Airway epithelial cell (primary cell): ENCODE measurements at places on chromosomes 16 and 17. TPM values are rescaled to one million over a fixed set of nuclear protein-coding genes. Genes with fewer than 3 reads are reported as not detected.

KCNJ16 gene
- not detected in 2 replicates for total RNA-seq

KRTAP9-4 gene
- total RNA-seq = not detected in 2 replicates

CLDN6 gene
- 0.63 and 0.70 TPM in 2 replicates for total RNA-seq

WFIKKN1 gene
- total RNA-seq = 0.14 and 0.21 TPM in 2 replicates

KCNH4 gene
- total RNA-seq = not detected in 2 replicates

MTSS2 gene
- total RNA-seq = 118 and 122 TPM in 2 replicates

TNS4 gene
- total RNA-seq = 179 and 332 TPM in 2 replicates

CCDC144A gene
- 0.14 and 0.19 TPM in 2 replicates for total RNA-seq

NPB gene
- 3.0 TPM in 1 of 2 replicates, not detected in the other for total RNA-seq

TLCD3B gene
- total RNA-seq = 0.14 TPM in 1 of 2 replicates, not detected in the other

SLFN14 gene
- total RNA-seq = not detected in 2 replicates

MGRN1 gene
- total RNA-seq = 17.9 and 23.7 TPM in 2 replicates

TP53TG3F gene
- not detected in 2 replicates for total RNA-seq

GPR142 gene
- not detected in 2 replicates for total RNA-seq

NOG gene
- total RNA-seq = 0.09 and 1.5 TPM in 2 replicates

LRRC37A2 gene
- 0.42 and 1.8 TPM in 2 replicates for total RNA-seq

DPEP2 gene
- not detected in 2 replicates for total RNA-seq

IGF2BP1 gene
- 3.4 and 4.4 TPM in 2 replicates for total RNA-seq

NPTX1 gene
- not detected in 2 replicates for total RNA-seq

AANAT gene
- not detected in 2 replicates for total RNA-seq

SLC9A5 gene
- 0.74 and 0.78 TPM in 2 replicates for total RNA-seq

MSLN gene
- total RNA-seq = 11.5 and 12.4 TPM in 2 replicates

PRDM7 gene
- total RNA-seq = not detected in 2 replicates

ST6GALNAC1 gene
- total RNA-seq = 9.9 and 12.2 TPM in 2 replicates

CCL17 gene
- not detected in 2 replicates for total RNA-seq

LGALS9 gene
- 0.65 and 5.5 TPM in 2 replicates for total RNA-seq

OTOP2 gene
- 0.42 and 0.79 TPM in 2 replicates for total RNA-seq

ITGA3 gene
- total RNA-seq = 408 and 697 TPM in 2 replicates

KRT15 gene
- total RNA-seq = 292 and 317 TPM in 2 replicates

PKMYT1 gene
- 52.6 and 82.7 TPM in 2 replicates for total RNA-seq

SNAI3 gene
- total RNA-seq = 0.70 and 0.71 TPM in 2 replicates

SGSM2 gene
- total RNA-seq = 23.3 and 26.0 TPM in 2 replicates

KRT27 gene
- total RNA-seq = not detected in 2 replicates

KRT23 gene
- total RNA-seq = 35.7 and 36.8 TPM in 2 replicates

SPDYE4 gene
- not detected in 2 replicates for total RNA-seq

SDK2 gene
- total RNA-seq = 7.0 and 11.8 TPM in 2 replicates

CACNA1G gene
- total RNA-seq = 0.05 TPM in 1 of 2 replicates, not detected in the other

SPNS3 gene
- total RNA-seq = not detected in 2 replicates

TNP2 gene
- not detected in 2 replicates for total RNA-seq

TANC2 gene
- 14.9 and 30.1 TPM in 2 replicates for total RNA-seq

ATPAF2 gene
- 11.6 and 15.6 TPM in 2 replicates for total RNA-seq

TBC1D3E gene
- not detected in 2 replicates for total RNA-seq

SLC38A8 gene
- total RNA-seq = not detected in 2 replicates

KCNG4 gene
- total RNA-seq = not detected in 2 replicates

TBC1D3B gene
- 0.88 and 2.5 TPM in 2 replicates for total RNA-seq

KRT33B gene
- total RNA-seq = not detected in 2 replicates

HOXB13 gene
- not detected in 2 replicates for total RNA-seq

TEKT5 gene
- total RNA-seq = not detected in 2 replicates

HOXB1 gene
- not detected in 2 replicates for total RNA-seq

HBQ1 gene
- 3.7 and 7.9 TPM in 2 replicates for total RNA-seq

FBXW10B gene
- 0.42 TPM in 2 replicates for total RNA-seq

PIMREG gene
- total RNA-seq = 22.2 and 27.6 TPM in 2 replicates

CCL7 gene
- total RNA-seq = not detected in 2 replicates

TMEM235 gene
- not detected in 2 replicates for total RNA-seq

NOL3 gene
- total RNA-seq = 53.2 and 89.0 TPM in 2 replicates

HGS gene
- total RNA-seq = 79.4 and 92.7 TPM in 2 replicates

ATP1B2 gene
- not detected in 2 replicates for total RNA-seq

PPM1E gene
- total RNA-seq = under 0.01 TPM in 1 of 2 replicates, not detected in the other

C16orf92 gene
- not detected in 2 replicates for total RNA-seq

RPGRIP1L gene
- 6.0 and 8.7 TPM in 2 replicates for total RNA-seq
